ENCODE measurements at places on chromosomes 3 and 15.

DNA sequence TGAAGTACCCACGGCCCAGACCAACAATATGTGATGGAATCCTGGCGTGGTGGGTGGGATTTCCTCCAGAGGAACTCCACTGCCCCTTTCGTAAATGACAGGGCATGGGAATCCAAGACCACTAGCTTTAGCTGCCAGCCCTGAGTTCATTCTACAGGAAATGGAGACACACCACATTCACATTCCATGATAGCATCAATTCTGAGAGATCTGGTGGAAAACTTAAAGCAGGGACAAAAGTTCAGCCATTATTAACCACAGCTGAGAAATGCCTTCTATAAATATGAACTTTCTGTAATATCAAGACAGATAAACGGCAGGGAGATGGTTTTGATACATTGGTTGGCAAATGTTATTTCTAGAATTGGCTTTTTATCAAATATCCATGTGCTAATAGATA, 98.2 kb downstream of the FBN1 start:
- DNase-seq = no peak

DNA sequence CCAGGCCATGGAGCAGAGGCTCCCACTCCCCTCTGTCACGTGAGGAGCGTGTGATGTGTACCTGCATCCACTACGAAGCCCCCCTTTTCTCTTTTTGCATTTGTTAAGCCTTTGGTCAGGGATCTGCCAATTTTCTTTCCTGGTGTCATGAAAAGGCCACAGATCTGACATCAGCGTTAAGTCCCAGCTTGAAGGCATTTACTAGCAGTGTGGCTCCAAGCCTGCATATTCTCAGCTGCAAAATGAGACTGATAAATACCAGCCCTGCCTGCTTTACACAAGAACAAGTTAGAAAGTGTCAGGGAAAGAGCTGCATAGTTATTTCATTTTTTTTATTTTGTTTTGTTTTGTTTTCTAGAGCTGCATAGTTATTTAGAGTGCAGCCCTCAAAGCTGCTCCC, 2.3 kb upstream of the ANKRD63 start:
- DNase-seq = no peak

DNA sequence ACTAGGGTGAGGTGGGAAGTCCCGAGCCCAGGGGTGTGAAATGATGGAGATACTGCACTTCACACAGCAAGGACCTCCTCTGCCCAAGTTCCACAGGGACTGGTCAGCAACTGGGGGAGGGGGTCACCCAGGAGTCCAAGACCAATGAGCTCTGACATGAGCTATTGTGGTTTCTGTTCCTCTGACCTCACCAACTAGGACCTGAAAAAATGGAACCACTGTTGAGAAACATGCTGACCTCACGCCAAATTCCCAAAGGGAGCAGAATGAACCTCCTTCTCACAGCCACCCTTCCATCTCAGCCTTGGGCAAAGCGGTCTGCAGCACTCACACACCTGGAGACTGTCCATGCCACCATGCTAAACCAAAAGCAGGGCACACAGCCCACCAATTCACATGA, 69.3 kb downstream of the LRIG1 start:
- DNase-seq = no peak

GRCh38 chr3:40191850-40192448, 117.6 kb upstream of the EIF1B start:
- DNase-seq = peak; percentile 70

DNA sequence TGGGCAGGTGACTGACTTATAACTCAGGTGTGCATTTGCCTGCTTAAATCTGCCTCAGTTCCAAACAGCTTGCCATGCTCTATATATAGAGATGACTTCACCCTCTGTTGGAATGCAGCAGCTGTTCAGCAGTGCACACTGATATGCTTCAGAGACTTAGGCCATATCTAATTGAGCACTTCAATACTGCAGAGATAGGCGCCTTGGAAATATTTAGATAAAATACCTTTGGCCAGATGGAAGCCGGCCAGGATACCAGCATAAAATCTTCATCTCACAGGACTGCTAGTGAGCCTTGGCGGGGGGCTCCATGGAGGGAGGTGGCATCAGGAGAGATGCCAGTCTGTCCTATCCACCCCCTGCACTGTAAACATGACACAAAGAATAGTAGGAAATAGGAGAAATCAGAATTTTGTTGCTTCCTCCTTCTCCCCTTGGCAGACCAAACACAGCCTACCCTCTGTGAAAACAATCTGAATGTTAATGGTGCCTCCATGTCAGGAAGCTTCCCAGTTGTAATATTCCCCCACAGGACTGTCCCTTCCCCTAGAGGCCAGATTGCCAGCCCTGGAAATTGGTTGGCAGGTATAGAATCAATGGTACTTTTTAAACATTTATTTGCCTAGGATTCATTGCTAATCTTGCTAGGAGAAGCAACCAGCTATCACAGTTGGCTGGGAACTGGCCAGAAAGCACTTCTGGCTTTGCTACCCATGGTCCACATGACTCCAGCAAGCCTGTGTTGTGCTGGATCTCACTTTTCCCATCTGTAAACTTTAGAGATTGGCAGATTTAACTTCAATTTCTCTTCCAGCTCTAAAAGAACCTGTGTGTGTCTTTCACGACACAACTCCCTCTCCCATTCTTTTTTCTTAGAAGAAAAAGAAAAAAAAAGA, 215.5 kb upstream of the KCNMB2 start:
- no peak for DNase-seq
